ENCODE measurements at places on chromosomes 11 and 22.

DNA sequence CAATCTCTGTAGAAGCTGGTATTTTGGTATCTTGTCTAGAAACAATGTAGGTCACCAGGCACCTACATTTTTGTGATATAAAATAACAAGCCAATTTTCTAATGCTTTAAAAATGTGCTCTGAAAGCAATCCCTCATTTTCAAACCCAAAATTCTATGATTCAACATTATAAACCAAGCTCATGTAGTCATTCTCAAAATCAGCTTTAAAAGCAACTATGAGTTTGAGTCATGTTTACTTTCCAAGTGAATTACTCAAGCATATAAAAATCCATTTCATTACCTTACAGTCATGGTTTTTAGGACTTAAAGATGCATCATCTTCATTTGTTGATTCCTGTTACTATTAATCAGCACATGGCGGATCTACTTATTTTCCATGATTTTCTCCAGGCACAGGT, 216.4 kb downstream of the GRM5 start:
- DNase-seq, result no peak

DNA sequence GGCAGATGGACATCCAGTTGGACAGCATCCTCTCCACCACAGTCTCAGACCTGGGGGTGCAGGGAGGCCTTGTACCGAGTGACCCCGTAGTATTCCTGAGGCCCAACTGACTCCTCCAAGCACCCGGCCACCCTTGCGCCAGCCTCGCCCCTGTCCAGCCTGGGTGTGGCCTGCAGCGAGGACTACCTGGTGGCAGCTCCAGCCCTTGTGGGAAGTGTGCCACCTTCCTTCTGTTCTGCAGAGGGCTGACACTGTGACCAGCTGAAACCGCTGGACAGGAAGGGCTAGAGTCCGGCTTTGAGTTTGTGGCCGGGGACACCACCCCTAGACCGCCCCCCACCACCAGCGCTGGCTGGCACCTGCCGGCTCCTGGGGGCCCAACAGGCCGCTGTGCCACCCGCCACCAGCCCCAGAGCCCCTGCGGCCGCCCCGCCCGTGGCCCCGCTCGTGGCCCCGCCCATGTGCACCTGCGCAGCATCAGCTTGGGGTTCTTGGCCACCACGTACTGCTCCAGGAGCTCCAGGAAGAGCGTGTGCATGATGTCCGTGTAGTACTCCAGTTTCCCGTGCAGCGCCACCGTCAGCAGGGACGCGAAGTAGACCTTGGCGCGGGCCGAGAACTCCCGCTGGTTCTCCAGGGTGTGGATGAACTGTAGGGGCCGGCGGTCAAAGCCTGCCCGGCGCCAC, 10.0 kb upstream of the MAPK11 start:
- no peak for DNase-seq

DNA sequence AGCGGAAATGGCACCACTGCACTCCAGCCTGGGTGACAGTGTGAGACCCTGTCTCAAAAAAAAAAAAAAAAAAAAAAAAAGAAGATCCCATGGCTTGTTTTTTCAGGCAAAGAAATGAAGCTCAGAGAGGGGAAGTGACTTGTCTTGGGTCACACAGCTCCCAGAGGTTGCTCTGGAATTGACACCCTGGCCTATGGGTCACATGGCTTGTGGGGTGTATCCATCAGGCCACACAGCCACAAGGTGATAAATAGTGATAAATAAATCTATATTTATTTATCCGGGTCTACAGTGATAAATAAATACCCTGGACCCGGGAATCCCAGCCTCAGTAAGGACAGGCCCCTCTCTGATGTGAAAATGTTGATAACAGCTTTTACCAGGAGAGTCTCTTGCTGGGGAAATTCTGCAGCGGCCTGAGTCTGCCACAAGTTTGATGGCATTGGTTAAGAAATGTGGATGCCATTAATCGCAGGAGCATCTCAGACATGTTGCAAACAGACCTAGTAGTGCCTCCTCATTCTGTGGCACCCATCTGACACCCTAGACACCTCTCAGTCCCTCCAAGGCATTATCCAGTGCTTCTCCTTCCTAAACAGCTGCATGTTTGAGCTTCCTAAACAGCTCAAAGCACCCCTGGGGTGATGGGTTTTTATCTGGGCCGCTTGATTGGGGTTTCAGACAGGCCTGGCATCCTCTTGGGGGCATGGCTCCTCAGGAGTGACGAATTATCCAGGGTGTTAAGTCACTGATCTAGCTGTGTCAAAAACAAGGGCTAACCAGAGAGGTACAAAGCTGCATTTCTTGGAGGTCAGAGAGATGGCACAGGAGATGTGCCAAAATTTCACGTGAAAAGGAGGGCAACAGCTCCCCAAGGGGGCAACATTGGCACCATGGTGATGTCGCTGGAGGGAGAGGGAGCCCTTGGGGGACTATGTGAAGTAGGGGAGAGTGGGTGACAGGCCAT, 1.9 kb upstream of the EMID1 start:
- no peak for DNase-seq

GRCh38 chr11:74663315-74663714, 67.9 kb downstream of the CHRDL2 start:
- no peak for DNase-seq

GRCh38 chr11:19576054-19576453, 136.6 kb upstream of the NAV2 start:
- no peak for DNase-seq

GRCh38 chr22:41917903-41918791, 3.3 kb upstream of the SHISA8 start:
- no peak for DNase-seq

DNA sequence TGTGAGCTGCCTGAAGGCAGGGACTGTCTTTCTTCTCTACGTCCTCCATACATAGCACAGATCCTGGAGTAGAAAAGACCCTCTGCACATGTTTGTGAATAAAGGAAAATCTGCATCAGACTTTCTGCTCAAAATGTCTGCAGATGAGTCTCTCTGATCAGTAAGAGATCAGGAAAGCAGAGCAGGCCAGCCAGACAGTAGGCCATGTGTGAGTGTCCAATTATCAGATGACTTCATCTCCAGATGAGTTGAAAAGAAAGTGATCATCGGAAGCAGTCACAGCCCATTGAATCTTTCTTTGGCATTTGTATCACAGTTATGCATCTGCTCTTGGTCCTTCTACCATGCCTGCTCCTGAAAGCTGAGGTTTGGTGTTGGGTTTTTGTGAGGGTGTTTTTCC, 298.7 kb upstream of the NCAM1 start:
- no peak for DNase-seq

GRCh38 chr11:10305262-10305963, 540 bp downstream of the ADM start:
- no peak for DNase-seq

- no peak for DNase-seq
These were observed 10.7 kb downstream of the IL17RA start for GRCh38 chr22:17095538-17095937.

DNA sequence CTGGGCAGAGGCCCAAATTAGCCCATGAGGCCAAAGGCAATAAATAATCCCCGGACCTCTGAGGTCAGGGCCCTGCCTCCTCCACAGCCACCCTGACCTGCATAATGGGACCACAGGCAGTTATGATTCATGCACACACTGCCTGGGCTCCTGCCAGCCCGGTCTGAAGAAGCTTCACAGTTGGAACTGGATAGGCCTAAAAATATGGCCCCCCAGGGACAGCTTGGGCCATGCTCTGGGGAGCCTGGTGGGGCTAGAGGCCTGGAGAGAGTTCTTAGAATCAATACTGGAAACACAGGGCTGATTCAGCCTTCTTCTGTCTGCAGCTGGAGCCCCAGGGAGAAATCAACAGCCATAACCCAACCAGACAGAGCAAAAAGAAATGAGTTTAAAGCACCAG, 112.8 kb upstream of the CADM1 start:
- no peak for DNase-seq

- no peak for DNase-seq
These were observed at the start of gene MYO18B for GRCh38 chr22:25741692-25742626. Gene MYO18B (plus strand): TSS chr22:25742188. CDS start chr22:25761093, 18,905 bp downstream.

DNA sequence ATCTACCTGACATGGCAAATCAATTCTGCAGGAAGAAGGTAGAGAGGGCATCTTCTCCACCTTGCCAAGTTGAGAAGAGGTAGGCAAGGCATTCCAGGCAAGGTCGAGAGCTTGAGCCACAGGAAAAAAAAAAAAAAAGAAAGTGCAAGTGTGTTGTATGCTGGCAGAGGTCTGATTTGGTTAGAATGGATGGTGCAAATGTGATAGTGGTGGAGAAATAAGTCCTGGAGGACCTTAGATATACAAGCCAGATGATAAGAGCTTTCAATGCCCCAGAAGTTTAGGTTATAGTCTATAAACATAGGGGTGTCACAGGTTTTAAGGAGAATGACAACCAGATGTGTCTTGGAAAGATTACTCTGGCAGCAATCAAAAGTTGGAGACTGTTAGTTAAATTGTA, 1.4 kb downstream of the FBXO3 start:
- no peak for DNase-seq

DNA sequence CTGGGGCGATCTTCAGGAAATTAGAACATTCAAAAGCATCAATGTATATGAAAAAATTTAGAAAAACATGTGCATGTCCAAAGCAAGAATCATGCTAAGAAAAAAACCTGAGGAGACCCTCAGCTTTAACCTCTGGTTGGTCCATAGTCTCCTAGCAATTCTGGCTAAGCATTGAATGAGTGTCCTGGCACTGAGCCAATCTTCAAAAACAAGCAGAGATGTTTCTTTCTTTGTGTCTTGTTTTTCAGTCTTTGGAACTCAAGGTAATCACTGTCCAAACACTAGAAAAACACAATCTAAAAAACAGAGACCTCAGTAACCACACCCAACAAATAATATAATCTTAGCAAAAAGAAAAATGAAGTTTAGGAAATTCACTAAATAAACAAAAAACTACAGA, 205.4 kb upstream of the CARD18 start:
- no peak for DNase-seq

GRCh38 chr11:27722117-27722952, 22.1 kb upstream of the BDNF start:
- peak; percentile 16 for DNase-seq

GRCh38 chr11:61710019-61710418, 29.8 kb downstream of the DAGLA start:
- DNase-seq, result no peak

- no peak for DNase-seq
These were observed 17.5 kb downstream of the WT1 start for GRCh38 chr11:32417806-32418205.

DNA sequence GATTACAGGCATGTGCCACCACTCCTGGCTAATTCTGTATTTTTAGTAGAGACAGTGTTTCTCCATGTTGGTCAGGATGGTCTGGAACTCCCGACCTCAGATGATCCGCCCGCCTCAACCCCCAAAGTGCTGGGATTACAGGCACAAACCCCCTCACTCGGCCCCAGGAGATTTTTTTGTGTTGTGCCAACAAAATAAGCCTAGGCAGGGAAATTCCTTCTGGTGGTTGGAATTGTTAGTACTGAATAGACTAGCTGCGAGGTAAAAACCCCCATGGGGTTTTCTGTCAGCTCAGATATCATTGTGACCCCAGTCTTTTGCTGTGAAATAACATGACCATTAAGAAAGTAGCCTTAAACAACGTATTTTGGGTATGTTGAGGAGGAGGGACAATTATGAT, 144.9 kb downstream of the BCR start:
- no peak for DNase-seq

DNA sequence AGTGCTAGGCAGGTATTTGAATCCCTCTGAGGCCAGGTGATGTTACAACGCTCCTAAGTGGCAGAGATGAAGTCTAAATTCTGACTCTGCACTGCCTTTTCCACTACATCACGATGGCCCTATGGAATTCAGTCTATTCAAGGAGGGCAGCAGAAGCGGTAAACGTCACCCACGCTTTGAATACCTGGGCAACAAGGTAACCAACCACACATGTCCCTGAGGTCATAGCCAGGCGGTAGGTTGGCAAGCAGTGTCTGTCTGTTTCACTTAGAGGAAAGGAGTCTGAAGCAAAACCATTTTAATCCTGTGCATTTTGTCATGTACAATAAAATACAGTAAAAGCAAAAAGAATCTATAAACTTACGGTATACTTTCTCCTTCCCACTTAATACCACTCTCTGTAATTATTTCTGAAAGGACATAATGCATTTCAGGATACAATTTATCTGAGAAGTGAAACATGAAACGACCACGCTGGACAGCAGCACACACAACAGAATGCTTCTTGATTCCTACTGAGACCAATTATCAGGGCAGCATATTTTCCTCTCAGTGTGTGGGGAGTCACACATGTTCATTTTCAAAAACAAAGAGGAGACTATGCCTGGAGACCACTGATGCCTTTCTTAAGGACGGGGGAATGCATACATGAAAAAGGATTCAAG, 51.3 kb downstream of the PRDM10 start:
- DNase-seq, result no peak

All from activated CD4-positive, alpha-beta T cell treated with anti-CD3 and anti-CD28 coated beads, Interleukin-10, Interleukin-2, amounts not matched to agents 100 ng/mL and 50 ng/mL, durations not matched to agents 16 hours and 8 hours (primary cell).